ENCODE measurements at places on chromosomes 11 and 22.

- no peak for DNase-seq
Measured at GRCh38 chr11:27707676-27708075, 7.4 kb upstream of the BDNF start.

DNA sequence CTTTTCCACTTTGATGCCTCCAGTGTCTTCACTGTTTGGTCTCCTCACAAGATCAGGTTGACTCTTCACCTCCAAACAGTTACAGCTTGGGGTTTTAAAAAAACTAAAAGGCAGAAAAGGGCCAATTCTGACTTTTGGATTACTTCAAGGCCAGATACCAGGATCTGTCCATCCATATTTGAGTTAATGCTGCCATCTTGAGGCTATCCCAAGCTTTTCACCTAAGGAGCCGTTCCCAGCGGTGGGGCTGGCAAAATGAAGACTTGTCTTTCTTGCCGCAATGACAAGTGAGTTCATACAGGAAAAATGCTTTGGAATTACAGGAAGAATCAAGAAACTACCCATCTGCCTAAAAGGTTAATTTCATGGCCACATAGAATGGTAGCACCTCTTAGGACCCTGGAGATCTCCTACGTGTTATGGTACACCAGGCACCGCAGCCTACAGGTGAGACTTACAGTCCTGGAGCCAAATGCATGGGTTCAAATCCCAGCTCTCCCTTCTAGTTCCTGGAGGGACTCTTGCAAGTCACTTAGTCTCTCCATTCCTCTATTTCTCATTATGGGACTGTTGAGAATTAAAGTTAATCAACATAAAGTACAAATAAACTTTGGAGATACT is 6.0 kb upstream of the OR5B21 start:
- peak; percentile 15 for DNase-seq

DNA sequence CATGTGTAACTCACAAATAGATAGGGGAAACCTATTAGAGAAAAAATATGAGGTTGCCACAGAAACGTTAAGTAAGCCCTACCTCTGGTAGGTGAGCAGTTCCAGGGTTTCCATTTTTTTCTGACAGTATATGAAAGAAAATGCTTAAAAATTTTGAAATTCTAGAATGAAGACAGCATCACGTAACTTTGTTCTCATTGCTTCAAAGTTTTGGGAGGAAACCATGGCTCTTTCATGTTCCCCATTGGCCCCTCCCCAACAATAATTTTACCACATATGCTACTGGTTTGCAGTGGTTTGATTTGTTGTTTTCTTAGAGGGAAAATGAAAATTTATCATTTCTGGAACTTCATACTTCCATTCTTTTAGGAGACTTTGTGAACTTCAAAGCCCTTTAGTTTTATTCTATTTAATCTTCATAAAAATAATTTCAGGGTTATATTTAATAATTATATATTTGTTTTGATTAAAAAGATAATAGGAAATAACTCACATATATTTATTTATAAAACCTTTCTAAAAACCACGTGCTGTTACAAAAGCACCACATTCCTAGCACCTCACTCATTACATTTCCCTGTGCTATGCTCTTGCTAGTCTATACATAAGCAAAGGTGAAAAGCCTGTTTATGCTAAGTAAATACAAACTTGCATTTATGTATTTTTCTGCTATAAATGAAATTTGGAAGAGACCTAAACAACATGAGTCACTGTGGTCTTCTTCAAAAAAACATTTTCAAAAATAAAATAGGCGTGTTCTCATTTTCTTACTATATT is 113.4 kb downstream of the CASP12 start:
- no peak for DNase-seq

GRCh38 chr22:43642319-43643206 is 169.5 kb downstream of the EFCAB6 start:
- no peak for DNase-seq

GRCh38 chr22:45302751-45303150 is 7.0 kb upstream of the FAM118A start:
- no peak for DNase-seq

DNA sequence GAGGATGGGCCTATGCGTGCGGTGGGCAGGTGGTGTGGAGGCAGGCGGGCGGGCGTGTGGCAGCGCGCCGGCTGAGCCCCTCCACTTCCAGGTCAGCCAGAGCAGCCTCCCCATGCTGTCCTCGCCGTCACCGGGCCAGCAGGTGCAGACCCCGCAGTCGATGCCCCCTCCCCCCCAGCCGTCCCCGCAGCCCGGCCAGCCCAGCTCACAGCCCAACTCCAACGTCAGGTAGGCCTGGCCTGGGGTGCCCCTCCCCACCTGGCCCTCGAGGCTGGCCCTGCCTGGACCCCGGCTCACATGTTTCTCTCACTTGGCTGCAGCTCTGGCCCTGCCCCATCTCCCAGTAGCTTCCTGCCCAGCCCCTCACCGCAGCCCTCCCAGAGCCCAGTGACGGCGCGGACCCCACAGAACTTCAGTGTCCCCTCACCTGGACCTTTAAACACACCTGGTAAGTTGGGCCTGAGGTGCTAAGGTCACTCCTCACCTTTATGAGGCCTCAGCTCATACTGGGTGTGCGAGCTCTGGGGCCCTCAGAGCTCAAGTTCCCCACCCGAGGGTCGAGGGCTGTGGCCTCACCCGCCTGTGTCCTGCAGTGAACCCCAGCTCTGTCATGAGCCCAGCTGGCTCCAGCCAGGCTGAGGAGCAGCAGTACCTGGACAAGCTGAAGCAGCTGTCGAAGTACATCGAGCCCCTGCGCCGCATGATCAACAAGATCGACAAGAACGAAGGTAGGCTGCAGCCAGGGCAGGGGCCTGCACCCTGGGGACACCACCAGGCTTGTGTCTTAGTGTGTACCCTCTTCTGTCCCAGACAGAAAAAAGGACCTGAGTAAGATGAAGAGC is 75.3 kb downstream of the MED15 start:
- DNase-seq = no peak

GRCh38 chr11:113286509-113287497 is 27.6 kb upstream of the TTC12 start:
- no peak for DNase-seq

- DNase-seq = no peak
Measured at GRCh38 chr11:128498721-128499245, 88.6 kb downstream of the ETS1 start.

DNA sequence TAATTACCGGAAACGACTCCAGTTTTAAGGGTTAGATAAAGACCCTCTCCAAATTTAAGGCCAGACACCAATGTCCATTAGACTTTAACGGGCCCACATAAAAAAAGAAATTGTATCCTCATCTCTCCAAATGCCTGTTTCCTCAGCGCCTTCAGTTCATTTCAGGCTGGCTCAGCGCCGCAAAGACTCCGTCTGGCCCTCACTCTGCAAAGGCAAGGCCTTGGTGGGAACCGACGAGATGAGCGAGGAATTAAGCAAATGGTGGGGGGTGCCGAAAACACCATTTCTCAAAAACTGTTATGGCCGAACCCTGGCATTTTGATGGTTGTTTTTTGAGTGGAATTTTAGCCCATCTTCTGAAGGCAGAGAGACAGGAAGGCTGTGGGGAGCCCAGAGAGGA is 15.7 kb downstream of the MN1 start:
- DNase-seq = no peak

GRCh38 chr11:93686812-93687211 is 25.3 kb downstream of the CEP295 start:
- DNase-seq = no peak

- DNase-seq = no peak
Measured at GRCh38 chr11:69001243-69002081, 11.6 kb downstream of the MRGPRF start.

GRCh38 chr11:68528630-68529029 is 68.1 kb downstream of the PPP6R3 start:
- DNase-seq = no peak

DNA sequence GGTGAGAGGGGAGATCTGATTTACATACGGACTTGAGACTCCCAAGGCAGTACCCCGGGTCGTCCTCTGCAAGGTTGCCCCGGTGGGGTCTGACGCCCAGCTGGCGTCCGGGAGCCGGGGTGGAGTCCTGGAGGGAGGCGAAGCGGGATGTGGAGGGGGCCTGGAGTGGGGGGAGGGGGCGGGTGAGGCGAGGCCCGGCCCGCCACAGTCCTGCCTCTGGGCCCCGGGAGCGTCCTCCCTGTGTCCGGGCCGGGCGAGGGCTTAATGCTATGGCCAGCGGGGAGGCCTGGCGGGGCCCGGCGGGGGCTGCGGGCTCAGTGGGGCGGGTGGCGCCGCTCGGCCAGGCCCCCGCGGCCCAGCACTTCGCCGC is 2.4 kb upstream of the MYBPC3 start:
- no peak for DNase-seq

GRCh38 chr11:45048313-45048841 is 97.7 kb upstream of the TP53I11 start:
- DNase-seq = no peak

DNA sequence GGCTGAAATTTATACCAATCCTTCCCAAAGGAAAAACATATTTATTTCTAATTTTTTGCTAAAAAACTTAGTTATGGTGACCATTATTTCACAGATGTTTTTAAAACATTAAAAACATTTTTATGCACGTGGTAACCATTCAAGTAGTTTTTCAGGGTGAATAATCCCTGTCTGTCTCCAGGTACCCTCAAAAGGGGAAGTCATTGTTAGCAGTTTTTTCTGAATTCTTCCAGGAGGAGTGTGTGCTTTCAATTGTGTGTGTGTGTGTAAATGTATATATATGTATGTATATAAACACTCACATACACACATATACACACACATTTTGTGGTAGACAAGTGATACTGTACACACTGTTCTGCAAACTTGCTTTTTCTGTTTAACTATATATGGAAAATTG is 43.9 kb downstream of the MIAT start:
- no peak for DNase-seq

GRCh38 chr11:122673701-122674100 is 18.2 kb downstream of the UBASH3B start:
- DNase-seq = no peak

DNA sequence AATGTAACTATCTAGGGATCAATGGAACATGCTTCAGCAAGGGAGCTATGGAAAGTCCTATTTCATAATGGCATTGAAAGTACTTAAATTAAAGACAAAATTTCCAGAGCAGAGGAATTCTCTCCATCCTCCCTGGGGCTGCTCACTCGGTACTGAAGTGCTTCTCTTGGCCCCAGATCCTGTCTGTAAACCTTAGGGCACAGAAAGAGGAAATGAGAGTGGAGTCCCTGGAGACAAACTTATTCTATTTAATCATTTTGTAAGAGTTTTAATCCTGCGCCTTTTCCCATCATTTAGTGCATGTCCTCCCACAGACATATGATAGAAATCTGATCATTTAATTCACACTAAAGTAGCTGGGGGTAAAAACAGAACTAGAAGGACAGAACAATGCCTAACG is 20.9 kb upstream of the PAMR1 start:
- DNase-seq = no peak

DNA sequence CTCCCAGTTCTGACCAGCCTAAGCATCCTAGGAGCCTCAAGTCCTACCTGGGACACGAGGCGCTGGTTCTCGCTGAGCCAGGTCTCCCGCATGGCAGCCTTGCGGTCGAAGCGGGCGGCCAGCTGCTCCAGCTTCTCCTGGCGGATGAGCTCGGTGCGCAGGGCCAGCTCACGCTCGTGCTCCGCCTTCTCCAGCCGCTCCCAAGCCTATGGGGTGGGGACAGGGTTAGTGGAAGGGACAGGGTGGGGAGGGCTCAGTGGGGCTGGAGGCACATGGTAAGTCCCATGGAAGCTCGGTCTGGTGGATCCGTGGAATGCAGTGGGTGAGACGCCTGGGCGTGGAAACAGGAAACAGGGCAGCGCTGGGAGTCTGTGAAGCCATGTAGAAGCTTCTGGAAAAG is 20.9 kb downstream of the SPTBN2 start:
- DNase-seq = no peak

- no peak for DNase-seq
Measured at GRCh38 chr11:114273071-114273470, 23.1 kb upstream of the NNMT start.

DNA sequence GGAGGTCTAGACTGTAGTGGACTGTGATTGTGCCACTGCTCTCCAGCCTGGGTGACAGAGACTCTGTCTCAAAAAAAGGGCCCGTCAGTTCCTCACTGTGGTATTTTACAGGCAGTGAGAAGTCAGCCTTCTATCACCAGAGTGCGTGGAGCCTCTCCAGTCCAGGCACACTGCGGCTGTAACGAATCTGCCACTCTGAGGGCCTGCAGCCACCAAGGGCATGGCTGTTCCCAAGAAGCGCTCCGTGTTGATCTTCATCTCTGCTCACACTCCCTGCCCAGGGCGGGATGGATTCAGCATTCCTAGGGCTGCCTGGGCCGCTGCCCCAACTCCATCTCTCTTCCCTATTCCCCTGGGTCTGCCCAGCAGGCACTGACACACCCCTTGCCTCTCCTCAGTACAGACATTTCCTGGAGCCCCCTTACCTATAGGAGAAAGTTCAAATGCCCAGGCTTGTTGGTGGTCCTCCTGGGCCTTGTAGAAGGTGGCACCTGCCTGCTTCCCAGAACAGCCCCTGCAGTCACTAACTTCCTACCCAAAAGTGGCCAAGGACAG is 148.4 kb downstream of the CACNA1I start:
- DNase-seq = no peak

DNA sequence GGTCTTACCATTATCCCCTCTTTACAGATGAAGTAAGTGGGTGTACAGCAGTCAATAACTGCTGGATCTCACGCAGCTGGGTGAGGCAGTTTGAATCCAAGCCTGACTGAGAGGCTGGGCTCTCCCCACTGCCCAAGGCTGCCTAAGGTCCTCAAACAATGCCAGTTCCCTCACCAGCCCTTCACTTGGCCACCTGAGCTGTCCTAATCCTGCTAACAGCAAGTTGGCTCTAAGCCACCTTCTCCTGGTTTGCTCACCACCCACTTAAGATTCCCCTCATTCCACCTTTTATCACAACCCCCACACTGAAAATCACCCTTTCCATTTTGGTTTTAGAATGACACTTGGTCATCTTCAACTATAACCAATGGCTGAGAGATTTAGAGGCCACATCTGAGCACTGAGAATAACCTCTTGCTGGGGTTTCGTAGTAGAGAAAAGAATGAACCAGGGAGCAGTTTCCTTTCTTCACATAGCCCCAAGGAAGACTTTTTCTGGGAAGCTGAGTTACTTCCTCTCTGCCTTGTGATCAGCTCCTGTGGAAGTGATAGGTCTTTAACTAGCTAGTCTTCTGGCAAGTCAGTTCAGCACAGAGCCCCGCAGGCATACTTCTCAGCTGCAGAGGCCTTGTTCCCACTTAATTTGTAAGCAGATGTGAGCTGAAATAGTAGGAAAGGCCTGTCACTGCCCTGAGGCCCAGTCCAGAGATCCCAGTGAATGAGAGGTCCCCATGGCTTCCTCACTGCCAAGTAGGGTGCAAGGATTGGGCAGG is 57.8 kb upstream of the TTC12 start:
- no peak for DNase-seq

DNA sequence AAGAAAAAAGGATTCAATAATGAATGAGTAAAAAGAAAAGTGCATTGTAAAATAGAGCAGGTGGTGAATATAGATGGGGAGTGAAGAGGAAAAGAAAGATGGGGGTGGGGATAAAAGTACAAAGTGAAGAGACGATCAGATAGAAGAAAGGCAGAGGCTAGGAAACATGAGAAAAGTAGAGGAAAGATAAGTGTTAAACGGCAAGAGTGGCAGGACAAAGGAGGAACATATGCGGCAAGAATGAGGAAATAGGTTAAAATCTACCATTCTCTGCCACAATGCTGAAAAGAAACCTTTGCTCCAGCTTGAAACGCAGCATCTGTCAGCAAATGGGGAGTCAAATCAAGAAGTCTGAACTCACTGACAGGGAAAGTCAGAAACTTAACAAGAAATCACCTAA is 6.8 kb downstream of the FUT4 start:
- no peak for DNase-seq

GRCh38 chr11:47672283-47672730 is 29.9 kb upstream of the MTCH2 start:
- no peak for DNase-seq

Data from NCI-H1092 treated with DMSO at 0.1 percent for 48 hours (cell line).